ENCODE measurements at places on chromosomes 12 and 14.

DNA sequence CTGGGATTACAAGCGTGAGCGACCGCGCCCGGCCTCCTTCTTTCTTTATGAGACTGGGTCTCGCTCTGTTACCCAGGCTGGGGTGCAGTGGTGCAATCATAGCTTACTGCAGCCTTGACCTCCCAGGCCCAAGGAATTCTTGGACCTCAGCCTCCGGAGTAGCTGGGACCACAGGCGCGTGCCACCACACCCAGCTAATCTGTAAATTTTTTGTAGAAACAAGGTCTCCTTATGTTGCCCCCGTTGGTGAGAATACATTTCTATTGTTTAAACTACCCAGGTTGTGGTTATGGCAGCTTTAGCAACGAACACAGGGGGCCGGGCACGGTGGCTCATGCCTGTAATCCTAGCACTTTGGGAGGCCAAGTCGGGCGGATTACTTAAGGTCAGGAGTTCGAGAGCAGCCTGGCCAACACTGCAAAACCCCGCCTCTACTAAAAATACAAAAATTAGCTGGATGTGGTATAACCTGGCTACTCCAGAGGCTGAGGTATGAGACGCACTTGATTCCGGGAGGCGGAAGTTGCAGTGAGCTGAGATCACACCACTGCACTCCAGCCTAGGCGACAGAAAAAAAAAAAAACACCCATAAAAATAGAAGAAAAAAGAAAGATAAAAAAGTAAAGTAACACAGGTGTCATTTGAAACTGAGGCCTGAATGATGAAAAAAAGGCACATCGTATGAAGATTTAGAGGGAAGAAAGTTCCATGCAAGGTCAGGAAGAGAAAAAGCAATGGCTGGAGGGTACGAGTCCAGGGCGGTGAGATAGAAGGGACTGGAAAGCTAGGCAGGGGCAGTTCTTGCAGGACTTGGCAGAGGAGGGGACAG is 977 bp upstream of the TMEM120B start:
- DNase-seq, result no peak

GRCh38 chr12:91877456-91878235 is 268.0 kb downstream of the BTG1 start:
- DNase-seq, result no peak

- no peak for DNase-seq
These were observed 924 bp upstream of the MANSC1 start for GRCh38 chr12:12350868-12351463.

DNA sequence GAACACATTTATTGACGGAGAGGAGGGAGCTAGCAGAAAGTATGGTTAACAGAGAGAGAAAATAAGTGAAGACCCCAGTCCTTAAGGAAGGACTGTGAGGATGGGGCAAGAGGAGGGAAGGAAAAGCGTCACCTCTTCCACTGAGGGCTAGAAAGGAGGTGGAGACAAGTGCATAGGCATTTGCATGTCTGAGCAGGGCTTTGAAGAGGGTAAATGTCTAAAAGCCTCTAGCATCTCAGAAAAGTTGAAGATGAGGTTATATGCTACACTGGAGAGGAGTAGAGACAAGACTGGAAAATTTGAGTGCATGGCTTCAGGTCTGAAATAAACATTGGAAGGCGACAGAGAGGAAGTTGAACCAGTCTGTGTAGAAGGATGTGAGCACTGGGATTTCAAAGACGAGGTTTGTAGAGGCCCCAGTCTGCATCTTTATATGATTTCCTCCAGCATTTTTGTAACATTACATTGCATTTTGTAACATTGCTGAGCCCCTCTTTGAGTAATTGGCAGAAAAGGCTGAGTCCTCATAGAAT is 98.5 kb upstream of the IFNG-AS1 start:
- DNase-seq, result no peak

GRCh38 chr12:59632408-59632807 is 36.6 kb downstream of the SLC16A7 start:
- DNase-seq, result no peak

GRCh38 chr12:119102274-119102673 is 76.5 kb upstream of the HSPB8 start:
- no peak for DNase-seq

- no peak for DNase-seq
These were observed 534.6 kb upstream of the ATP2B1 start for GRCh38 chr12:90243211-90243610.

- no peak for DNase-seq
These were observed 10.0 kb downstream of the DDX51 start for GRCh38 chr12:132133952-132134652.

GRCh38 chr14:51093371-51094281 is 1.3 kb downstream of the TRIM9 start:
- no peak for DNase-seq

DNA sequence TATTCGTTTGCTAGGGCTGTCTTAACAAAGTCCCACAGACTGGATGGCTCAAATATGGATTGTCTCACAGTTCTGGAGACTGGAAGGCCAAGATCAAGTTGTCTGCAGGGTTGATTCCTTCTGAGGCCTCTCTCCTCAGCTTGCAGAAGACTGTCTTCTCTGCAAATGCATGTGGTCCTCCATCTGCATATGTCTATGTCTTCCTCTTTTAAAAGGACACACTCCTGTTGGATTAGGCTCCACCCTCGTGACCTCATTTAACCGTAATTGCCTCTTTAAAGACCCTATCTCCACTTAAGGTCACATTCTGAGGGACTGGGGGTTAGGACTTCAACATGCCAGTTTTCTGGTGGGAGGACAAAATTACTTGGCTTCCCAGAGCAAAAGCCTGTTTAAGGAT is 123.3 kb downstream of the SLC38A6 start:
- no peak for DNase-seq
